ENCODE measurements at places on chromosomes 16 and 17.

- no peak for DNase-seq
Observed at GRCh38 chr17:74305865-74306654, 20.0 kb upstream of the KIF19 start.

DNA sequence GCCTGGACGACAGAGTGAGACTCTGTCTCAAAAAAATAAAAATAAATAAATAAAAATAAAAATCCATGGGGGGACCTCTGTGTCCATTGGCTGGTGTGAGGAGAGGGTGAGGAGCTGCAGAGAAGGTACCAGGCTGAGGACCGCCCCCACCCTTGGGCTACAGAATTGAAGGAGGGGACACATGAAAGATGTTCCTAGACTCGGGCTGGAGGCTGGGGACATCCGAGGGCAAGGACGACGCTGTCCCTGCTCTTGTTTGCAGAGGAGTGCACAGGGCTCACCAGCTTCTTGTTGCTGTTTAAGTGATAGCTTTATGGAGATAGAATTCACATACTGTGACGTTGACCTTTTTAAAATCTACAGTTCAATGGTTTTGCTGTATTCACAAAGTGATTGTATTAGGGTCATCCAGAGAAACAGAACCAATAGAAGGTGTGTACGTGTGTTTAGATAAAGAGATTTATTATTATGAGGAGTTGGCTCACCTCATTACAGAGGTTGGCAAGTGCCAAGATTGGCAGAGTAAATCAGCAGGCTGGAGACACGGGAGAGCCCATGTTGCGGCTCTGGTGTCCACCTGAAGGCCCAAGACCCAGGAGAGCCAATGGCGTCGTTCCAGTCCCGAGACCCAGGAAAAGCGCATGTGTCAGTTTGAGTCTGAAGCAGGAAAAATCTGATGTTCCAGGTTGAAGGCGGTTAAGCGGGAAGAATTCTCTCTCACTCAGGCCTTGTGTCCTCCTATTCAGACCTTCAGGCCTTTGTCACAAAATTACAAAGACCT lies 320.7 kb downstream of the SEC14L1 start:
- peak; percentile 48 for DNase-seq

- DNase-seq: no peak
Observed at GRCh38 chr17:50218771-50219315, 17.4 kb upstream of the COL1A1 start.

DNA sequence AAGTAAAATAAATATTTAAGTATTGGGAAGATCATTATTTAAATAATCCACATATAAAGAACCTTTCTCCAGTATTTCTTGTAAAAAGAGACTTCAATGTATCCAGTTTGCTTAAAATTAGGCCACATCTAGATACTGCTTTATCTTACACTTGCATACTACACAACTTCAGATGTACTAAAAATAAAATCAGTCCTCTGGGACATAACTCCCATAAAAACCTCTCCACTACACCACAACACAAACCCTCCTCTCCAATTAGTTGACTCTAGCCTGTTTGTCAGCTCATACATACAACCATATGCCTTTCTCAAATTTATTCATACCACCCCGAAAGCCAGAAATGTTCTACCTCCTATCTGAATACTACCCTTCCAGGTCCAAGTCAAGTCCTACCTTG lies 21.6 kb downstream of the SPOP start:
- DNase-seq: no peak

DNA sequence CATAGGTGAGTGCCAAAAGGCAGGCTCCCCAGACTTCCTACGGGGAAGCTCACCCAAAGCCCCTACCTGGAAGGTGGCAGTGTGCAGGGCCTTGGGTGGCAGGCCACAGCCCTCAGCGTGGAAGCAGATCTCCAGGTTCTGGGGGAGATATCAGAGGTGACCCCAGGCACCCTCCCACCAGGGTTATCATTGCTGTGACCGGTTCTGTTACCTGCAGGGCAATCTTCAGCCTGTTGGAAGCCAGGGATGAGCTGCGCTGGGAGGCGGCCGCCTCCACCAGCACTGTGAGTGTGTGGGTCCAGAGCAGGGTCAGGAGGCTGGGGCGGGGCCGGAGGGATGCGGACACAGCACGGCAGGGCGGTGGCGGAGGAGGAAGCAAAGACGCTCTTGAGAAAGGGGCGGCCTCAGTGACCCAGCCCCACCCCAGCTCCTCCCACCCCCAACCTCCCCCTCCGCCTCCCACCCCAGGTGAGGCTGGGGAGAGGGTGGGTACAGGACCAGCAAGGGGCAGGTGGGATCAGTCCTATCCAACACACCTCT lies 13.1 kb downstream of the UNC13D start:
- DNase-seq: no peak

Data from eye (tissue), 1 donor.